ENCODE measurements at places on chromosomes 2 and 18. TPM values are rescaled to one million over a fixed set of nuclear protein-coding genes. Genes with fewer than 3 reads are reported as not detected.

- no peak for DNase-seq
Observed at GRCh38 chr18:75100832-75101630, 107.9 kb downstream of the PTGR3 start.

- DNase-seq = no peak
Observed at GRCh38 chr2:20071397-20072383, 20.3 kb upstream of the LAPTM4A start.

- DNase-seq = no peak
Observed at GRCh38 chr2:25808006-25808383, 70.3 kb downstream of the ASXL2 start.

GRCh38 chr2:191950132-191950874 is 103.4 kb upstream of the CAVIN2 start:
- no peak for DNase-seq

- DNase-seq = no peak
Observed at GRCh38 chr2:104975371-104975770, 62.5 kb upstream of the MRPS9 start.

DNA sequence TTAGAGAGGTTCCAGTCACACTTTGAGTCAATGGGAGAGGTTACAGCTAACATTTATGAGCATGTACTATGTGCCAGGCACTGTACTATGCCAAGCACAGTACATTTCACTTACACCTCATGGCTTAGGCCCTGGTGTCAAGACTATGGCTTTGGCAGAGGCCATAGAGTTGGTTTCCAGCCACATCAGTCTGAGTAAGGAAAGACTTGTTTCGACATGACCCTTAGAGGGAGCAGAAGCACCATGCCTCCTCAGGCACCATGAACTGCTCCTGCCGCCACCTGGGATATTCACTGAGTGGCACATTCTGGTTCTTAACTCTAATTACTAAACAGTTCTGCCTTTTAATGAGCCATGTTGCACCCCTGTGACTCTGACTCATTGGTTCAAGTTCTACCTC is 12.7 kb downstream of the DGUOK start:
- DNase-seq = no peak

- no peak for DNase-seq
Observed at GRCh38 chr2:70639841-70640436, 86.3 kb upstream of the TGFA start.

SUPT7L gene
- total RNA-seq = 45.4 TPM

UPP2 gene
- not detected for total RNA-seq

Data from CD4-positive, alpha-beta memory T cell (primary cell).